ENCODE measurements at places on chromosomes 11 and 22.

- DNase-seq: no peak
Observed at GRCh38 chr11:102929972-102930371, 25.6 kb downstream of the MMP13 start.

GRCh38 chr11:123517559-123518364, 87.7 kb downstream of the GRAMD1B start:
- no peak for DNase-seq

DNA sequence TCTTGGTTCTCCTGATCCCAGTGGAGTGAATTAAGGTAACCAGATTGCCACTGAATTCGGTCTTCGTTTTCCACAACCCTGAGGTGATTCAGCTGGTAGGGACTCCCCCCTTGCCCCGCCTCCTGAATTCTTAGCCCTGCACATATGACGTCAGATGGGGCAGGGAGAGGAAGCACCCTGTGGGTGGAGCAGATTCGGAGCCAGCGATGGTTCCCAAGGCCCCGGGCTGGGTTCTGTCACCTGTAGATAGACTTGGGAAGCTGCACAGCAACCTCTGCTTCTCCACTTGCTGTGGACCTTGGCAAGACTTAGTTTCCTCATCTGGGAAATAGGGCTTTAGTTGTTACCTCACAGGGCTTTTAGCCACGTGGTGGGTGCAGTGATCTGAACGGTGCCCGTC, 67.8 kb downstream of the CTTN start:
- no peak for DNase-seq

GRCh38 chr11:44709281-44709562, 17.5 kb upstream of the TSPAN18 start:
- no peak for DNase-seq

DNA sequence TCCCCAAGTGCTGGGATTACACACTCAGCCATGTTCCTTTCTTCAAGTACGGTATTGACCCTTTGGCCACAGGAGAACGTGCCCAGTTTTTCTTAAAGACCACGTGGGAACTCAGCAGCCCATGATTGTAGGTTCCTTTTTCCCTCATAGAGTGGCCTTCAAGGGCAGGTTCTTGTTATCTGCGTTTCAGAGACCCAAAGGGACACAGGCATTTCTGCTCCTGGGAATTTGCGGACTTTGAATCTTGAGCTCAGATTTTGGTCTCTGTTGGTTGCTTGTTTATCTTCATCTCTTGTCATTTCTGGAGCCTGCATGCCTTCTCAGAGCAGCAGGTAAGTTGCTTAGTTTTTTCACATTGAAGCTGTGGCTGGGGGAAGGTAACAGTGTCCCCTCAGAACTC, 12.0 kb downstream of the MARK2 start:
- no peak for DNase-seq

DNA sequence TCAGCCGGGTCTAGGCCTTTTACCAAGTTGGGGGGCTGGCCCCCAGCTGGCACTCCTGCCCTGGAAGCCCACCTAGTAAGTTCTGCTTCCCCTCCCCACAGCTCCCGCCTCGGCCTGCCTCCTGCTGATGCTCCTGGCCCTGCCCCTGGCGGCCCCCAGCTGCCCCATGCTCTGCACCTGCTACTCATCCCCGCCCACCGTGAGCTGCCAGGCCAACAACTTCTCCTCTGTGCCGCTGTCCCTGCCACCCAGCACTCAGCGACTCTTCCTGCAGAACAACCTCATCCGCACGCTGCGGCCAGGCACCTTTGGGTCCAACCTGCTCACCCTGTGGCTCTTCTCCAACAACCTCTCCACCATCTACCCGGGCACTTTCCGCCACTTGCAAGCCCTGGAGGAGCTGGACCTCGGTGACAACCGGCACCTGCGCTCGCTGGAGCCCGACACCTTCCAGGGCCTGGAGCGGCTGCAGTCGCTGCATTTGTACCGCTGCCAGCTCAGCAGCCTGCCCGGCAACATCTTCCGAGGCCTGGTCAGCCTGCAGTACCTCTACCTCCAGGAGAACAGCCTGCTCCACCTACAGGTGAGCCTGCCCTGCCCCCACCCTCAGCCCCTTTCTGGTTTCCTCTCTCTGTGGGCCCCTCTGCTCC, 7.3 kb downstream of the RTN4RL2 start:
- no peak for DNase-seq

- peak; percentile 27 for DNase-seq
Observed at GRCh38 chr11:114180301-114181055, 115.7 kb upstream of the NNMT start.

DNA sequence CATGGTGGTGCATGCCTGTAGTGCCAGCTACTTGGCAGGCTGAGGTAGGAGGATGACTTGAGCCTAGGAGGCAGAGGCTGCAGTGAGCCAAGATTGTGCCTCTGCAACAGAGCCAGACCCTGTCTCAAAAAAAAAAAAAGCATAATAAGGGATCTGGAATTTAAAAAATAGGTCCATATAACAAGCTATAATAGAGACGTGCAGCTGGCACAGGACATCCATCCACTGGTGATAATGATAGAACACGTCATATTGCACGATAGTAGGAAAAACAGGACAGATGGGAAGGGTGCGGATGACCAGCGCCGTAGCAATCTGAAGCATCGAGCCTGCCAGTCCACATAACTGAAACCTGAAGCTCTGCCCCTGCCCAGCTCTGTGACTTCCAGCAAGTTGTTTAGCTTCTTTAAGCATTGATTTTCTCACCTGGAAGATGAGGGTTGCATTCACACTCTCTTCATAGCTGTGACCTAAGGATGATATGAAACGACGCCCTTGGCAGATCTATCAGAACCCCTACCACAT, 60.3 kb upstream of the PRODH start:
- DNase-seq: no peak

GRCh38 chr11:126748100-126748791, 252.3 kb downstream of the KIRREL3 start:
- no peak for DNase-seq

DNA sequence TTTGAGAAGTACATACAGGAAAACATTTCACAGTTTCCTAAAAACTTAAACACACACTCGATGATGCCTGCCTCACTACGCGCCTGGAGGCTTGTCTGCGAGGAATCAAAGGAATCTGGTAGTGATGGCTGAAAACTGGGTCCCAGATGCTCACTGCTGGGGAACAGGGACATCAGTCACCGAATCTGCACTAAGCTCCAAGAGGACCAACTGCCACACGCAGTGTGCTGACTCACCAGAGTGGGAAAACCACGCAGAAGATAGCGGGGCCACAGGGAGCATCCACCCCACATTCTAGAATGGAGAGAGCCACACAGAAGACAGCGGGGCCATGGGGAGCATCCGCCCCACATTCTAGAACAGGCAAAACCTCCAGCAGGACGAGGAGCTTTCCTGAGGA, 24.3 kb upstream of the MOB2 start:
- DNase-seq: no peak

DNA sequence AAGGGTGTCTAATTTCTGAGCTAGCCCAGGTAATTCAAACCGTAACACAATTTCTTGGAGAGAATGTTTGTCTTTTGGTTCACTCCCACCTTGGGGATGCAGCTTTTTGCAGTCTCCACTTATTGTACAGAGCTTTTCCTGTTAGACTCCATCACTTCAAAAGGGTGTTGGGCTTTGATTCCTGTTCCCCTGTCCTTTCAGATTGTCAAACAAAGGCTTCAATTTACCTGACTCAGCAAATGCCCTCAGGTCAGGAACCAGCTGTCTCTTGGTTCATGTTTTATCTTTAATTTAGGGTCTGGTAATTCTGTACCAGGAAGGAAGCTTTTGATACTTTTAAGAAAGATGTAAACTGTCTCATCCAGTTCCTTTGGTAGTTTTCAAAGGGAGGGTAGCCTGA, 880.6 kb downstream of the NTM start:
- no peak for DNase-seq

DNA sequence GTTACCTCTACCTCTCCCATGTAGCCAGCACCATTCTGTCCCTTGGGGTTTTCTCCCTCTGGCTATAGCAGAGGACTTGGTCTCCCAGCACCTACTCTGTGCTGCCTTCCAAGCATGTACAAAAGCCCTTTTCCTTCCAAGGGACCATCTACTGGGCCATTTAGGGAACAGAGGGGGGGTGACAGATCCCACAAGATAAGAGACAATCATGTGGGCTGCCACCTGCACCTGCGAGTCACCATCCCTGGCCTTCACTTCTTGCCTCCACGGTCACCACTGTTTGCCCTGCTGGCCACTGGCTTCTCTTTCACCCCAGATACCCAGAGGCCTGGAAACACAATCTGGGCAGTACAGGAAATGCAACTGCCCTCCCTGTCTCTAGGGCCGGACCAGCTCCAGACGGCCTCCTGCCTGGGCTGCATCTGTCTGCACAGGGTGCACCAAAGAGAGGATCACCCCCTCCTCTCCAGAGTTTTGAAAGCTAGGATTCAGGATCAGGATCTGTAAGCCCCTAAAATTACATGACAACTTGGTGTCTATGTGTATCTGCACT, 160.8 kb upstream of the NECTIN1 start:
- DNase-seq: no peak

DNA sequence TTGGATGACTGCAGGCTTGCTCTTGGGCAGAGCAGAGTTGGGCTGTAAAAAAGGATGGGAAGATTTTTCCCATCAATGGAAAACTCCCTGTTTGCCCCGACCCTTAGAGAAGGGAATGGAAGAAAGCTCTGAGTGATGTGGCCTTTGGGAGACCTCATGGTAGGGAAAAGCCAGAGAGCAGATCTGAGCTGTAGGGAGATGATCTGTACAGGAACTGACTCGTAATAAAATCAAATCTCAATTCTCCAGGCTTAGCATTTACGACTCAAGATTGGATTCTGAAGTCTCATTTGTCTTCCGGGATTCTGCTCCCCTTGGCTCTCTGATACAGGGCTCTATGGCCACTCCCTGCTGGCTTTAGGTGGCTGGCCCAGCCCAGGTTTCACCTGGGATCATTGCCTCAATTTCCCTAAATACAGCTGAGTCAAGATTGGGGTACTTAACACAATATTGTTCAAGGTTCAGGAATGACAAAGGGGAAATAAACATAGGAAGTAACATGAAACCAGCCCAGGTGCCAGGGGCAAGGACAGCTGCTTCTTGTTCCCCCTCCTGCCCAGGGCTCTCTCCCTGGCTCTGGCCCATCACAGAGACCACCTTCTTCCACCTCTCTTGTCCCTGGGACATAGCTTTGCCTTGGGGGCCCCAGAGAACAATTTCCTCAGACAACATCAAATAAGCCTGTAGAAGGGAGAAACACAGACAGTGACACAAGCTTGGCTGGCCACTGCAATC, 38.4 kb upstream of the THY1 start:
- DNase-seq: no peak

GRCh38 chr11:28257761-28258160, 149.6 kb downstream of the METTL15 start:
- no peak for DNase-seq

DNA sequence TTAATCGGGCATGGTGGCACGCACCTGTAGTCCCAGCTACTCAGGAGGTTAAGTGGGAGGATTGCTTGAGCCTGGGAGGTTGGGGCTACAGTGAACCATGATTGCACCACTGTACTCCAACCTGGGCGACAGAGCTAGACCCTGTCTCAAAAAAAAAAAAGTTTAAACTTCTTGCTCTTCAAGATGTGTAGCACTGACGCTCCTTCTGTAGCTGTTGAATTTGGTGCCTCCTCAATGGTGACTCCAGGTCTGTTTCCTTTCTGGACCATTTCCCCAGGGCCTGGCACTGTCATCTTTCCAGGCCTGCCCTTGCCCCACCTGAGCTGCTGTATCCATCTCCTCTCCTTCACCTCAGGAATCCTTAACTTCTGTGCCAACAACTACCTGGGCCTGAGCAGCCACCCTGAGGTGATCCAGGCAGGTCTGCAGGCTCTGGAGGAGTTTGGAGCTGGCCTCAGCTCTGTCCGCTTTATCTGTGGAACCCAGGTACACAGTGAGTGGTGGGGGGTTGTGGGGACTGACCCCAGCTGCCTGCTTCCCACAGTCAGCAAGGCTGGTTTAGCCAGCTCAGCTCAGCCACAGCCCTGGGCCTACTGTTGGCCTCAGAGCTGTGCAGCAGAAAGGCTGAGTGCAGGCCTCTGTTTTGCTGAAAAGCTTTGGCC, 2.1 kb downstream of the GCAT start:
- no peak for DNase-seq

DNA sequence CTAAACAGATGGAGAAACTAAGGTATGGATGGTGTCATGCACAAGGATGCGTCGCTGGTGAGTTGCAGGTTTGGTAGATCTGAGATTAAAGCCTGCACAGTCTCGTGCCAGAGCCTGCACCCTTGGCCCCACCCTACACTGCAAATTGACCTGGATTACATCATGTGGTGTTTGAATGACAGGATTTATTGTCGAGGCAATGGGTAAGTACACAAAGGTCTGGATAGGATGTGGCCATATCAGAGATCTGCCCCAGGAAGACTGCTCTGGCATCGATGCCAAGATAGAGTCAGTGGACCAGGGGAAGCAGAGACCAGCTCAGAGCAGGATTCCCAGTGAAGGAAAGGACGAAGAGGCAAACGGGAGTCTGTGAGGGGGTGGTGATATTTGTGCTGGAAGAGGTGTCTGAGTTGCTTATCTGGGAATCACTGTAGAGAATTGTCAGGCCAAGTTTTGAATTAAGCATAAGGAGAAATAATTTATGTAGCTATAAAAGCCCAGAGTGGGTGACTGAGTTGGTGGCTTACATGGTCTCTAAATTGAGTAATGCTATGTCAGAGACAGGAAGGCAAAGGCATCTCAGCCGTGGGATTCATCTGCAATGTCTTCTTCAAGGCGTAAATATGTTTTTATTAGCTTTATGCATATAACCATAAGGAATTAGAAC, 499.6 kb upstream of the B3GAT1 start:
- no peak for DNase-seq

DNA sequence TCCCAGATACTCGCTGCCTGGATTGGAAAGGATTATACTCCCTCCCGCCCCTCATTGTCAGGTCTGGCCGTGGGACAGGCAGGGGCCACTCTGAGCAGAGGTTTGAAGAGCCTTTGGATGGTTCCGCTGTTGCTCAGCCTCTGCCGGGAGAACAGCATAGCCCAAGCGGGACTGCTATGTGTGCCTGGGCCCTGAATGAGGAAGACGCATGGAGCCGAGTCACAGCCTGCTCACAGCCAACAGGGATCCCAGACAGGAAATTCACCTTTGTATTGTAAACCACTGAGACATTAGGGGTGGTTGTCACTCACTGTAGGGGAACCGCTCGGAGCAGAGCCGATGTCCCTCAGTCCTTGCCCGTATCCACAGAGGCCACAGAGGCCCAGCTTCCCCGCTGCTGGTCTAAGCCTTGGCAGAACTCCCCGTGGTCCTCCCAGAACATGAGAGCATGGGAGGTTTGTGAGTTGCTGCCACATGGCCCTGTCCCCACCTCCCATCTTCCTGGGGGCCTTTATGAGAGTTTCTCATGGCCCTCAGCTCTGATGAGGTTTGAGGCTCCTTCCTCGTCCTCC, 10.7 kb upstream of the FAM118A start:
- DNase-seq: no peak

GRCh38 chr11:1197431-1197885, 25.4 kb upstream of the MUC5B start:
- no peak for DNase-seq

- no peak for DNase-seq
Observed at GRCh38 chr22:48135592-48135991, 1373.1 kb downstream of the TBC1D22A start.

GRCh38 chr11:67698247-67698646, 23.8 kb upstream of the ALDH3B2 start:
- no peak for DNase-seq
